Breast epithelium (tissue), 4 donors: ENCODE measurements at places on chromosomes 7 and 10. TPM values are rescaled to one million over a fixed set of nuclear protein-coding genes. Genes with fewer than 3 reads are reported as not detected.

Gene CHRM2
- not detected for total RNA-seq

Gene MSMB
- total RNA-seq, result not detected

Gene TMEM196
- not detected for total RNA-seq

Gene NAT16
- not detected for total RNA-seq

Gene MYO1G
- 2.2 TPM for total RNA-seq

Gene PARD3
- total RNA-seq, result 60.6 TPM

Gene UNCX
- not detected for total RNA-seq

Gene MLXIPL
- total RNA-seq, result 109 TPM

Gene TYW1
- total RNA-seq, result 23.6 TPM

Gene PDE6C
- not detected for total RNA-seq

Gene CABCOCO1
- total RNA-seq, result 1.2 TPM

Gene BET1
- total RNA-seq, result 18.1 TPM

Gene SLIT1
- 0.16 TPM for total RNA-seq

Gene DENND2A
- total RNA-seq, result 13.1 TPM

Gene KAZALD1
- total RNA-seq, result 4.9 TPM

Gene MARVELD1
- total RNA-seq, result 16.2 TPM

Gene MGAM2
- under 0.01 TPM for total RNA-seq

Gene SYT15
- 5.9 TPM for total RNA-seq

Gene ASAH2B
- 1.4 TPM for total RNA-seq

Gene RARRES2
- total RNA-seq, result 297 TPM

Gene EGR2
- total RNA-seq, result 0.32 TPM

Gene CDNF
- 5.1 TPM for total RNA-seq

Gene SLC13A1
- not detected for total RNA-seq

Gene OR2A5
- total RNA-seq, result not detected

Gene FLNC
- total RNA-seq, result 6.0 TPM

Gene UBE3C
- 87.4 TPM for total RNA-seq

Gene PHKG1
- total RNA-seq, result 2.8 TPM

Gene ATOH7
- not detected for total RNA-seq

Gene SAP25
- total RNA-seq, result 2.2 TPM

Gene CNNM1
- 0.64 TPM for total RNA-seq

Gene CC2D2B
- 2.0 TPM for total RNA-seq

Gene CPA2
- total RNA-seq, result not detected

Gene EBF3
- 4.2 TPM for total RNA-seq

Gene BTBD16
- not detected for total RNA-seq

Gene CALCR
- total RNA-seq, result 0.15 TPM

Gene ARID5B
- total RNA-seq, result 89.5 TPM

Gene FAM200A
- 10.2 TPM for total RNA-seq

Gene LRRC18
- total RNA-seq, result not detected

Gene CLDN15
- total RNA-seq, result 44.6 TPM

Gene KIAA1549
- 3.9 TPM for total RNA-seq

Gene SMARCD3
- total RNA-seq, result 69.5 TPM

Gene ZNF467
- 5.0 TPM for total RNA-seq

Gene RAB19
- 4.2 TPM for total RNA-seq

Gene POLR2J3
- 16.5 TPM for total RNA-seq
